ENCODE measurements at places on chromosomes 12 and 14. TPM values are rescaled to one million over a fixed set of nuclear protein-coding genes. Genes with fewer than 3 reads are reported as not detected.

The PLEK2 gene
- total RNA-seq = 11.1 TPM

The NAP1L1 gene
- total RNA-seq = 687 TPM

The ACVR1B gene
- 24.7 TPM for total RNA-seq

The MSRB3 gene
- 58.2 TPM for total RNA-seq

The TMEM119 gene
- not detected for total RNA-seq

The HSPB8 gene
- total RNA-seq = 6.0 TPM

The LMO3 gene
- 0.27 TPM for total RNA-seq

Data from thoracic aorta endothelial cell (primary cell).